BE2C (cell line): ENCODE measurements at places on chromosomes 7 and 10.

GRCh38 chr7:4074407-4074806 is 607.7 kb upstream of the FOXK1 start:
- no peak for DNase-seq

DNA sequence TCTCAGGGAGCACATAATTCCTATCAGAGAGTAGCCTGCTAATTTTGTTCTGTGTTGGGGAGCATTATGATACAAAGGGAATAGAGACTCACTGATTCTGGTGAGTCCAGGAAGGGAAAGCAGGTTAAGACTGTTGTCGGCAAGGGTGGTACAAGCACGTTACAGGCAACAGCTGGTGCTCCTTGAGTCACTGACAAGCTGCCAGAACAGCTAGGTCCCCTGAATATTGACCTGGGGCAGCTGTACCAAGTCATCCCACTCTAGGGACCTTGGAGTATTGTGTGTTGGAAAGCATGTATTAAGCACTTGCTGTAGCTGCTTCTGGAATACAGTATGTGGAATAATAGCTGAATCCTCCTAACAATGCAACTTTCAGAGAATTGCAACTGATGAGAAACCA is 37.0 kb upstream of the GLCCI1 start:
- DNase-seq: no peak

DNA sequence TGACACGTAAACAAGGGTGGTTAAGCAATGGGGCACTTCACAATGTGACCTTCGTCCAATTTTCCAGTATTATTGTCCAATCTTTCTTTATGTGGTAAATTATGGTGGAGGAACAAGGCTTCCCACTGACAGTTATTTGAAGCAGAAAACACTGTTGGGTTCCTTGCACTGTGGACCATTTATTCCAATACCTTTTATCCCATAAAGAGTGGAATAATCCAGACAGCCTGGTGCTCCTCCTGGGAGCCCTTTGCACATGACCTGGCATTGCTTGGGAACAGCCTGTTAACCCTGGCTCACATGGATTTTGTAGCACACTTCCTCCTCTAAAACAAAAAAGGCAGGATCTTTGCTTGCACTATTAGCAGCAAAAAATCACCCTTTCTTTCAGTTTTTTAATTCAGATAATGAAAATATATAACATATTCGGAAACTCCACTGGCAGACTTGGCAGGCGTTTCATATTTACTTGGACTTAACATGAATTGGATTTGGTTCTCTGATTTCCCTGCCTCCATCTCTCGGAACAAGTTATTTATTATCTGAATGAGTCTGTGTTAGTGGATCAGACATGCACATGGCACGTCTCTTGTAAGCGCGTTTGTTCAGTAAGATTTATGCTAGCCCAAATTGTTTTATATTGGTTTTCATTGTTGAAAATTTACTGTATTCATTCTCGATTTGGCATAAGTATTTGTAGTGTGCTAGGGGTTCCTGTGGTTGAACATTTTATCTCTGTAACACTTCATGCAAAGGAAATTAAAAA is 59.3 kb downstream of the BMPER start:
- no peak for DNase-seq

- no peak for DNase-seq
Observed at GRCh38 chr7:79504607-79505389, 51.3 kb upstream of the MAGI2 start.

DNA sequence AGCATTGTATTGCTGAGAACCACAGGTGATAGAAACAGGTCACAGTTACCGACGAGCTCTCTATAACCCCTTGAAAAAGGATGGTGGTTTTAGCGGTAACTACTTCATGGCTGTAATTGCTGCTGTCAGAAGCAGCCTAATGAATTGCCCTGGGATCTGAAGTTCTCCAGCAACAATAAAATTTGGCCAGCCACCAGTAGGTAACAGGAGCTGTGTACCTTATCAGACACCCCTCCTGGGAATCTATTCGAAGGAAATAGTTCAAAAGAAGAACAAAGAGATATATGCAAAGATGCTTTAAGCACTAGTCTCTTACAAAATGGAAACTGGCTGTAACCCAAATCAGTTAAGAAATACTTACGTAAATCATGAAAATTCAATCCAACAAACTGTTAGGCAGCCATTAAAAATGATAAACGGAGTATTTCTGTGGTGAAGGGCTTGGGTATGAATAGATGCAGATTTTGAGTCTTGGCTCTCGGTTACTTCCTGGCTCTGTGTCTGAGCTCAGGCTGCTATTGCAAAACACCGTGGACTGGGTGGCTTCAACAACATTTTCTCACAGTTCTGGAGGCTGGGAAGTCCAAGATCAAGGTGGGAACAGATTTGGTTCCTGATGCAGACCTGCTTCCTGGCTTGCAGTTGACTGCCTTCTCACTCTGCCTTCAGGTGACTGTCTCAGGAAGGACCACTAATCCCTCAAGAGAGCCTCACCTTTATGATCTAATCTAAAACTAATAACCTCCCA is 1.6 kb downstream of the MSRB2 start:
- peak; percentile 68 for DNase-seq

- DNase-seq: no peak
Observed at GRCh38 chr10:23344241-23344841, at the start of gene C10orf67. TSS of gene C10orf67 (minus strand) at chr10:23344797. CDS start at chr10:23344774, 23 bp downstream.

- DNase-seq: no peak
Observed at GRCh38 chr10:97517778-97518300, 19.1 kb downstream of the UBTD1 start.

DNA sequence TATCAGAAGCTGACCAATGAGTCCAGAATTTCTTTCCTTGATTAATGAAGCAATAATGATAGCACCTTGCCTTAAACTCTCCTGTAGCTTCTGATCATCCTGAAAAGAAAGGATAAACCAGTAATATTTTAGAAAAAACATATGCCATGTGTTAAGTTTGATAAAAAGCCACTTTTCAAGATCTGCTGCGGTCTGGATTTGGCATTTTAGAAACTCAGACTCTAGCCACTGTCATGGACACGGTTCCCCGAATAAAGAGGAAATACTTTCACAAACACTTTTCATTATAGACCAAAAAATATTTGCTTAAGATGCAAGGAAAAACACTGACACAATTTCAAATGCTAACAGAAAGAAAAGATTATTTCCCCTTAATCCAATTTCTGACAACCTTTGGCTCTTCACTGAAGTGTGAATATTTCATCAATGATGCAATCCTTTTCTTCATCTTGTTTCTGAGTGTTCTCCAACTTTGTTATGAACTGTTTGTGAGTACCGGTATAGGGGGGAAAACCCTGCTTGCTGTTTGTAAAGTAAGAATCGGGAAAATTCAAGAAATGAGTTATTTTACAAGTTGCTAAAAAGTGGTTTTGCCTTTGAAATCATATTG is 329.5 kb downstream of the CRPPA start:
- DNase-seq: no peak
